Activated CD8-positive, alpha-beta memory T cell treated with anti-CD3 and anti-CD28 coated beads for 48 hours (primary cell): ENCODE measurements at places on chromosomes 12 and 14.

DNA sequence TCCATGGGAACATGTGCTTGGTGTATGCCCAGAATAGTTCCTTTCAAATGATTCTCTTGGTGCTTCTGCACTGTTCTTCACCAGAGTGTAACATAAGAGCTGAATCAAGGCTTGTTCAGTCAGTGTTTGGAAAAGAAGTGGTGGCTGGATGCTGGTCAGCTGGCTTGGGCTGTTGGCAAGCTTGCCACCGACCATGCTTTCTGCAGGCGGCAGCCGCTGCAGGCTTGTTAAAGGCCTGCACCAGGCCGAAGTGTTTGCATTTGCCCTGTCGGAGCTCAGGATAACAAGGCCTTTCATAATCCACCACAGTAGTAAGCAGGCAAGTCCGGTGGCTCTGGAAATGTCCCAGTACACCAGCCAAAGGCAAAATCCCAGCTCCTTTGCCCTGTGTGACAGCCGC is 26.9 kb downstream of the DAAM1 start:
- DNase-seq = no peak

DNA sequence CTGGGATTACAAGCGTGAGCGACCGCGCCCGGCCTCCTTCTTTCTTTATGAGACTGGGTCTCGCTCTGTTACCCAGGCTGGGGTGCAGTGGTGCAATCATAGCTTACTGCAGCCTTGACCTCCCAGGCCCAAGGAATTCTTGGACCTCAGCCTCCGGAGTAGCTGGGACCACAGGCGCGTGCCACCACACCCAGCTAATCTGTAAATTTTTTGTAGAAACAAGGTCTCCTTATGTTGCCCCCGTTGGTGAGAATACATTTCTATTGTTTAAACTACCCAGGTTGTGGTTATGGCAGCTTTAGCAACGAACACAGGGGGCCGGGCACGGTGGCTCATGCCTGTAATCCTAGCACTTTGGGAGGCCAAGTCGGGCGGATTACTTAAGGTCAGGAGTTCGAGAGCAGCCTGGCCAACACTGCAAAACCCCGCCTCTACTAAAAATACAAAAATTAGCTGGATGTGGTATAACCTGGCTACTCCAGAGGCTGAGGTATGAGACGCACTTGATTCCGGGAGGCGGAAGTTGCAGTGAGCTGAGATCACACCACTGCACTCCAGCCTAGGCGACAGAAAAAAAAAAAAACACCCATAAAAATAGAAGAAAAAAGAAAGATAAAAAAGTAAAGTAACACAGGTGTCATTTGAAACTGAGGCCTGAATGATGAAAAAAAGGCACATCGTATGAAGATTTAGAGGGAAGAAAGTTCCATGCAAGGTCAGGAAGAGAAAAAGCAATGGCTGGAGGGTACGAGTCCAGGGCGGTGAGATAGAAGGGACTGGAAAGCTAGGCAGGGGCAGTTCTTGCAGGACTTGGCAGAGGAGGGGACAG is 977 bp upstream of the TMEM120B start:
- DNase-seq = no peak

- DNase-seq = no peak
Measured at GRCh38 chr12:25854991-25855390, 103.5 kb upstream of the RASSF8 start.

- no peak for DNase-seq
Measured at GRCh38 chr12:22361785-22362184, 27.3 kb upstream of the ST8SIA1 start.

DNA sequence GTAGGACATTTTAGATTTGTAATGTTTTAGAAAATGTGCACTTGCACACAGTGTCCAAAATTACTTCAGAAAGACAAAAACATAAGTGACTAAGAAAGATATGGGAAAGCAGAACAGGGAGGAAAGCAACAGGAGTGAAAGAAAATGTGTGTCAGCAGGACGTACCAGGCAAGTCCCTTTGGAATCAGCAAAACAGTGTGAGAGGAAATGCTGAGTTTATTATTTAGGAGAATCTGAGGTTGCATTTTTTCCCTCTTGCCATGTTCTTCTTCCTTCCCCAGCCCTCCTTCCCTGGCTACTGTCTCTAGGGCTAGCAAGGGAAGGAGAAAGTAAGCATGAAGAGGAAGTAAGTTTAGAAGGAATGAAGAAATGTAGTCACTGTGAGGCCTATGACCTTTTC is 67.7 kb upstream of the CD163 start:
- DNase-seq = no peak

- DNase-seq = no peak
Measured at GRCh38 chr14:77911356-77911755, 111.4 kb downstream of the ADCK1 start.

GRCh38 chr14:29805415-29806123 is 122.1 kb downstream of the PRKD1 start:
- no peak for DNase-seq

GRCh38 chr12:116918464-116918863 is 7.7 kb downstream of the FBXW8 start:
- no peak for DNase-seq

GRCh38 chr14:30333934-30334333 is 225.0 kb upstream of the G2E3 start:
- no peak for DNase-seq
